ENCODE measurements at places on chromosomes 6 and 20.

- peak; percentile 89 for DNase-seq
These were observed 18.9 kb upstream of the ROS1 start for GRCh38 chr6:117444600-117444999.

- DNase-seq, result no peak
These were observed 47.0 kb upstream of the PRND start for GRCh38 chr20:4674672-4675071.

DNA sequence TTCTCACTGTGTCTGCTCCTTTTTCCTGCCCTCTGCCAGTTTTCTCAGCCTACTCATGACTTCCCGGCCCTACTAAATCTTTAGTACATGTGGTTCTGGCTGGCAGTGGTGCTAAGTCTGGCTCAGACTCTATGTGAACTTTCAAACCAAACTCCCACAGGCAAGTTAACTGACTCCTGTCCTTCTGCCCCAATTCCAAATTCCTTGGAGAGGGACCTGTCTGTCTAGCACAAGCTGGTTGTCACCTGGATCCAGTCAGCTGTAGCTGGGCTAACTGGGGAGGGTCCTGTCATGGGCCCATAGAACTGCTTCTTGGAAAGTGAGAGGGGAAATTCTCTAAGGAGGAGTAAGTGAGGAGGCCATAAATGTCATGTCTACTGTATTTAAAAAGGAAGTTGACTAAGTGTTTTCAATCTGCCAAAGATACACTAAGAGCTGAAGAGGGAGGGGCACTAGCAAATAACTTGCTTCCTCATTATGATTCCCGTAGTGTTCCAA, 240.1 kb downstream of the KCNQ5 start:
- DNase-seq, result peak; percentile 65

- DNase-seq, result no peak
These were observed 123.7 kb downstream of the MRPL14 start for GRCh38 chr6:44003345-44004061.

DNA sequence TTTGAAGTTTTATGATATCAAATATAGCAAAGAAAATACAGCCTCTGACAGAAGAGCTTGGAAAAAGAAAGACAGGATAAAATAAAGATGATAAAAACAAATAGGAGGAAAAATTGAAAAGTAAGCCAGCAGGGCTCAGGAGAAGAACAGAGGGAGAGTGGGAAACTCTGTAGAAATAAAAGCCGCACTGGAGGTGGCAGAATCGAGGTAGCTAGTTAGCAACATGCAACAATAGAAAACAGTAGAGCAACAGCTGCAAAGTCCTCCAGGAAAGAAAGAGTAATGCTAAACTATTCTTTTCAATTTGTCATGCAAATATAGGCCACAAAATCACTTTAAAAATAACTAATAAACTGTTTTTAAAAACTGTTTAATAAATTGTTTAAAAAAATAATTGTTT, 28.8 kb downstream of the HBS1L start:
- no peak for DNase-seq

GRCh38 chr20:25744261-25744660, 47.6 kb upstream of the ZNF337 start:
- DNase-seq, result no peak

DNA sequence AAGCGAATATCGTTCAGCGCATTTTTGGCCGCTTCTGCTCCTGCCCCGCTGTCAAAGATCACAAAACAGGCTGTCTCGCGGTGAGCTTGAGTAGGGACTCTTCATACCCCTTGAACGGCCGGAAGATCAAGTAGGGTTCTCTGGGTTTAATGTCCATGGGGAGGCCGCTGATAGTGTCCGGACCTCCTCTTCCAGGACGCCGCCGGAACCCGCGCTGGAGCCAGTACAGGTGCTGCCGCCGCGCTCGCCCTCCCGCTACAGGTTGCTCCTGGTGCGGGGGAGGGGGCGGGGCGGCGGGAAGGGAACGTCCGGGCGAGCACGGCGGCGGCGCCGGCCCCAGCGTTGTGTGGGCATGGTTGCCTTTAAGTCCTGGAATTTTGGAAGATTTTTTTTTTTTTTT, 67.4 kb downstream of the KHDC1L start:
- DNase-seq, result no peak
